ENCODE measurements at places on chromosomes 2 and 18.

GRCh38 chr2:189048189-189048588, 74.0 kb downstream of the COL3A1 start:
- no peak for DNase-seq

- peak; percentile 72 for DNase-seq
Observed at GRCh38 chr18:75727456-75727855, 300.0 kb upstream of the SMIM21 start.

- no peak for DNase-seq
Observed at GRCh38 chr2:16272038-16272788, 331.9 kb downstream of the MYCN start.

DNA sequence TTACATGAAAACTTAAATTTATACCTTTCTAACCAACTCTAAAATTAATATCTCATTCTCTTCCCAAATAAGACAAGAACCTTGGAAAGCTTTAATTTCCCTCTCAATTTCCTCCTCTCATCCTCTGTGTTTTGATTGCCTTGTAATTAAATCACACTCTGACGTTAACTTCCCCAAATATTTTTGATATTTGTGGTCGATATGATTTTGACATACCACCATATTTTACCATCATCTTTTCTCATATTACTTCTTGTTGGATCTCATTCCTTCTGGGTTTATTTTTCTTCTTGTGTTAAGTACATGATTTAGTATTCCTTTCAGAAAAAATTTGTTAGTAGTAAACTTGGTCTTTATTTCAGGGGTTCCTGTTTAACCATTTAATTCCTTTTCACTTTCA, 69.6 kb downstream of the RDH14 start:
- DNase-seq = no peak

DNA sequence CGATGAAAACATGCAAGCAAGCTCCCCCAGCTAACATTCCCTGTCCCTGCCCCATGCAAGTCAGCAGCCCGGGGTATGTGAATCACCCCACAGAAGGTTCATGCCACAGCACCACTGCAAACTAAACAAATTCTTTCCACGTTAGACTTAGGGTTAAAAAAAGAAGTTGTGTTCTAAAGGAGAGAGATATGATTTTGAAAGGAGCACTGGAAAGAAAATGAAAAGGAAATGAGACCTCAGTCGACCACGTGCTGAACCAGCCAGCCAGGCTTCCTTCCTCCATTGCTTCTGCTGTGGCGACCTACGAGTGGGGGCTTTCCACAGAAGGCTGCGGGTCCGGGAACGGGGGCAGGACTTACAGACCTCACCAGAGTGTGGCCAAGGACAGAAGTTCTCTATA, 52.0 kb downstream of the ARL4C start:
- no peak for DNase-seq

- DNase-seq = no peak
Observed at GRCh38 chr2:29347774-29348461, 232.7 kb downstream of the CLIP4 start.

GRCh38 chr2:221442128-221442527, 130.0 kb downstream of the EPHA4 start:
- DNase-seq = no peak

DNA sequence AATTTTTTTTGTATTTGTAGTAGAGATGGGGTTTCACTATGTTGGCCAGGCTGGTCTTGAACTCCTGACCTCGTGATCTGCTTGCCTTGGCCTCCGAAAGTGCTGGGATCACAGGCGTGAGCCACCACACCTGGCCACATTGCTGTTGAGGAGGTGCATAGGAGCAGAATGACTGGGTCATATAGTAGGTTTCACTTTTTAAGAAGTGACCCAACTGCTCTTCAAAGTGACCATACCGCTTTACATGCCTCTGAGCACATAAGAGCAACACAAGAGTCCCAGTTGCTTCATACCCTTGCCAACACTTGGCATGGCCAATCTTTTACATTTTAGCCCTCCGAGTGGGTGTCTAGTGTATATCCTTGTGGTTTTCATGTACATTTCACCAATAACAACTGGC, 28.9 kb downstream of the RRM2 start:
- no peak for DNase-seq

Data from H7 (cell line).